Right atrium auricular region (tissue), 2 donors: ENCODE measurements at places on chromosomes 7 and 10. TPM values are rescaled to one million over a fixed set of nuclear protein-coding genes. Genes with fewer than 3 reads are reported as not detected.

Gene CCDC172
- total RNA-seq, result not detected

Gene MNX1
- total RNA-seq, result not detected

Gene PPP1R17
- total RNA-seq, result not detected

Gene HOXA10
- total RNA-seq, result not detected

Gene PGAM2
- total RNA-seq, result 680 TPM

Gene CAMK2B
- total RNA-seq, result 79.9 TPM

Gene TEX47
- total RNA-seq, result not detected

Gene SLC18A2
- not detected for total RNA-seq

Gene AKR1D1
- not detected for total RNA-seq

Gene DGKB
- 0.44 TPM for total RNA-seq

Gene IQCE
- total RNA-seq, result 9.1 TPM

Gene NUTM2B
- 1.2 TPM for total RNA-seq

Gene TMEM139
- 7.8 TPM for total RNA-seq

Gene ERVW-1
- total RNA-seq, result not detected

Gene ZNF107
- total RNA-seq, result 2.0 TPM

Gene ASIC3
- 1.2 TPM for total RNA-seq

Gene CACNB2
- total RNA-seq, result 19.0 TPM

Gene OR6B1
- total RNA-seq, result not detected

Gene SPAG6
- total RNA-seq, result not detected

Gene HOXA1
- total RNA-seq, result 0.20 TPM

Gene TBX20
- 140 TPM for total RNA-seq

Gene ADAMTS14
- not detected for total RNA-seq

Gene SLC4A2
- 55.3 TPM for total RNA-seq

Gene EN2
- total RNA-seq, result not detected

Gene GSTO2
- 0.63 TPM for total RNA-seq

Gene ZDHHC4
- total RNA-seq, result 37.5 TPM

Gene GRID2IP
- not detected for total RNA-seq

Gene CFAP43
- total RNA-seq, result not detected

Gene KCP
- not detected for total RNA-seq

Gene PTF1A
- not detected for total RNA-seq

Gene SFTPA1
- total RNA-seq, result not detected

Gene GATAD1
- 12.4 TPM for total RNA-seq

Gene SHTN1
- total RNA-seq, result 4.8 TPM

Gene KCNH2
- 128 TPM for total RNA-seq

Gene SLC29A4
- total RNA-seq, result 4.3 TPM

Gene ADAP1
- 4.2 TPM for total RNA-seq

Gene CALML3
- not detected for total RNA-seq

Gene LGI1
- 0.44 TPM for total RNA-seq

Gene NUTM2E
- not detected for total RNA-seq

Gene TOMM7
- 188 TPM for total RNA-seq

Gene MBL2
- total RNA-seq, result not detected

Gene SEC31B
- total RNA-seq, result 2.0 TPM

Gene CYP2C19
- not detected for total RNA-seq

Gene OR2A42
- total RNA-seq, result 0.39 TPM

Gene GPR37
- not detected for total RNA-seq
